A549 treated with AZD2906 at 1 μM for 4 hours (cell line): ENCODE measurements at places on chromosomes 7 and 10. TPM values are rescaled to one million over a fixed set of nuclear protein-coding genes. Genes with fewer than 3 reads are reported as not detected.

Gene CTBP2
- 107 to 131 TPM (median 123 TPM) in 5 replicates for total RNA-seq

Gene JAZF1
- total RNA-seq: 4.2 to 7.3 TPM (median 5.7 TPM) in 5 replicates

Gene TRRAP
- 14.7 to 17.8 TPM (median 16.2 TPM) in 5 replicates for total RNA-seq

Gene FXYD4
- not detected in 5 replicates for total RNA-seq

Gene ST7
- 20.4 to 24.9 TPM (median 21.6 TPM) in 5 replicates for total RNA-seq

Gene GIMAP8
- 0.01 TPM in 1 of 5 replicates, not detected in the others for total RNA-seq

Gene LRRD1
- total RNA-seq: not detected in 5 replicates

Gene DNA2
- total RNA-seq: 7.1 to 11.5 TPM (median 8.4 TPM) in 5 replicates

Gene C10orf95
- 0.10 to 0.19 TPM (median 0.12 TPM) in 4 of 5 replicates, not detected in the other for total RNA-seq

Gene GRM3
- not detected in 5 replicates for total RNA-seq

Gene HTR5A
- not detected in 5 replicates for total RNA-seq

Gene BAMBI
- total RNA-seq: 8.4 to 10.2 TPM (median 9.6 TPM) in 5 replicates

Gene CUBN
- total RNA-seq: 0.02 to 0.06 TPM (median 0.05 TPM) in 5 replicates

Gene MOSPD3
- total RNA-seq: 16.3 to 22.9 TPM (median 21.2 TPM) in 5 replicates

Gene TMEM196
- total RNA-seq: not detected in 5 replicates

Gene PLCE1
- 6.8 to 8.8 TPM (median 8.0 TPM) in 5 replicates for total RNA-seq

Gene KCNMA1
- 39.3 to 80.4 TPM (median 65.2 TPM) in 5 replicates for total RNA-seq

Gene ANKRD2
- total RNA-seq: 5.1 to 8.8 TPM (median 7.1 TPM) in 5 replicates

Gene ZNF736
- 0.01 to 0.02 TPM (median 0.02 TPM) in 3 of 5 replicates, not detected in the others for total RNA-seq
